Tongue (tissue), 3 donors: ENCODE measurements at places on chromosomes 1 and 21.

GRCh38 chr1:197692965-197693364 is 82.3 kb downstream of the DENND1B start:
- no peak for DNase-seq

DNA sequence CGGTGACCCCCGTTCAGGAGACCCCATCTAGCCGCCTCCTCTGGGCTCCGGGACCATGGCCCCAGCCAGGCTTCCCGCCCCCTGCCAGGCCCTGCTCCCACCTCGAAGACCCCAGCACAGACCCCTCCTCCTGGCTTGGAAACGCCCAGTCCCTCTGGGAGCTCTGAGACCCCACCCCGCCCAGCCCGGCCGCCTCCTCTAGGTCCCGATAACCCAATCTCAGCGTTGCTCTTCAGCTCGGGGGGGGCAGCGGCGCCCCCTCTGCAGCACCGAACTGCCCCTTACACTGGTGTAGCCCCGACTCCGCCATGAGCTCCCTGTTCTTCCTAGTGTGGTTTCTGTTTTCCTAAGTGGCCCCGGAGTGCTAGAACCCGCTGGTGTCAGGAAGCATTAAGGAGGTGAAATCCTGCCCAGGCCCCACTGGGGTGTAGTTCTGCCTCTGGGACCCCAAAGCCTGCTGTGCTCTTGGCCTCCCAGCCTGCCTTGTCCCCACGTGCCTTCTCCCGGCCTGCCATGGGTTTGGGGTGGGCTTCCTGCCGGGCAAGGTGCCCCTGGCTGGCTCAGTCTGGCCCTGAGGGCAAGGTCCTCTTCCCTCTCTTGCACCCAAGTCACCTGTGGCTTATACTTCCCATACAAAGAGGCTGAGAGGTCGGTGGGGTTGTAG is 10.7 kb upstream of the MMEL1 start:
- no peak for DNase-seq

DNA sequence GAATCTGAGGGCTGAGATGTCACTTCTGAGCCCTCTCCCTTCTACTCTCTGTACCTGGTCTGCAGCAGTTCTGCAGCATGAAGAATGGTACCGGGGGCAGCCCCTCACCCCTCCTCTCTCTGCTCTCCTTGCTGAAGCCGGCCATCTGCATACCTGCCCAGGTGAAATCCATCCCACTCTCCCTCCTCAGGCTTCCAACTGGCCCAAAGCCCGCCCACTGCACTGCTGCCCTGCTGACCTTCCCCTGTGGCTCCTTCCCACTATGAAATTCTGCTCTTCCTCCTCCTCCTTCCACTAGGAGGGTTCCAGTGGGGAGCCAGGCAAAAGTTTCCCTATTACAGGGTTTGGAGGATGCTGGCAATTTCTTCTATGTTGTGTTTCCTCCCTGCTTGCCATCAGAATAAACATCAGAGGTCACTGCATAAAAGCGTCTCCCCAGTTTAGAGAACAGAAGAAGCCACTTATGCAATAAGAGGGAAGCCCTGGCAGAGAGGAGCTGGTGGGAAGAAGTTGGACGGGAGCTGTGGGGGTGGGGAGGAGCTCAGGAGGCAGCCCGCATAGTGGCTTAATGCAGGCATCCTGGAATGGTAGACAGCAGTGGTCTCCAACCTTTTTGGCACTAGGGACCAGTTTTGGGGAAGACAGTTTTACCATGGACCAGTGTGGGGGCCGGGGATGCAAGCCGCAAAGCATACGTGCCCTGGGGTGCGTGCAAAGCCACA is 30.3 kb downstream of the TMCO4 start:
- DNase-seq: no peak

GRCh38 chr1:78825561-78825960 is 175.9 kb downstream of the IFI44 start:
- no peak for DNase-seq

GRCh38 chr1:90387805-90388204 is 329.3 kb downstream of the BARHL2 start:
- DNase-seq: peak; percentile 36

GRCh38 chr1:213541641-213542040 is 446.1 kb upstream of the PROX1 start:
- no peak for DNase-seq

- no peak for DNase-seq
Observed at GRCh38 chr1:111571239-111571638, 48.4 kb upstream of the RAP1A start.

DNA sequence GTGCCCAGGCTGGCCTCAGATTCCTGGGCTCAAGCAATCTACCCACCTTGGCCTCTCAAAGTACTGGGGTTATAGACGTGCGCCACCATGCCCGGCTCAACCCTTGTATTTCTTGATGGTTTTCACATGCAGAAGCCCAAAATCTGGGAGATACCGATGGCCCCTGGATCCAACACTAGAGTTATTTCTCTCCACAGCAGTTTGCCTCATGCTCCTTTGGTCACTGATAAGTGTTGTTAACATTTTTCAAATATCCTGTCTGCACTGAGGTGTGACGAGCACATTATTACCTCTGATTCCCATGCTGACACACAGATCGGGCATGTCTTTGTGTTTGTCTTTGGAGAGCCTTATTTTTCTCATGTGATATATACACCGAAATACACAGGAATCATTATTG is 107.0 kb downstream of the KIF26B start:
- no peak for DNase-seq

GRCh38 chr1:78143152-78143551 is 97.4 kb downstream of the GIPC2 start:
- no peak for DNase-seq

GRCh38 chr1:178536844-178537371 is 24.0 kb downstream of the TEX35 start:
- peak; percentile 86 for DNase-seq

DNA sequence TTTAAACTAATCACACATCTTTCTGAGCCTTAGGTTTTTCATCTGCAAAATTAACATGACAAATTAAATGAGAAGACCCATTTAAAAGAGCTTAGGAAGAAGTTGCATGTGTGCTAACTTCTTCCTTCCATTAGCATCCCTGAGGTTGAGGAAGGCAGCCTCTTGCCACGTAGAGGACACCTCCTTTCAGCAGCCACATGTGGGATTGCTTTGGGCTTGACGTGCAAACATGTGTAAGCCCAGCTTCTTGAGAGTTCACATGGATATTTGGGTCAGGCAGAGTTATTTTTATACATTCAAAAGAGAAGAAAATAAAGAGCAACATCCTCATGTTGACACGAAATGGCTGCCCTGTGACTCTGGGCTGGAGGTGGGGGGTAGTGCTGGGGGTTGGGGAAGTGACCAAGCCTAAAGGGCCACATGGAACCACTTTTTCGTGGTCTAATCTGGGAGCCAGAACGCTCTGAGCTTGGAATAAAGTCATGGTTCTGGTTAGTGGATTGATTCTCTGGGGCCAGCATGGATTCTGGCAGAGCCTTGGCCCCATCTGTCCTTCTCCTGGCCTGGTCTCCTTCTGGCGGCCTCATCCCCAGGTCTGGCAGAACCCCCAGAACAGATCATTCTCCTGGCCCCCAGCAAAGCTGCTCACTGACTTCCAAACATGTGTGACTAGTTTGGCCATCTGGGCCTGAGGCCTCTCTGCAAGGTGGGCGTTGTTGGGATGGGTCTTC is 137.1 kb upstream of the USP24 start:
- peak; percentile 81 for DNase-seq

DNA sequence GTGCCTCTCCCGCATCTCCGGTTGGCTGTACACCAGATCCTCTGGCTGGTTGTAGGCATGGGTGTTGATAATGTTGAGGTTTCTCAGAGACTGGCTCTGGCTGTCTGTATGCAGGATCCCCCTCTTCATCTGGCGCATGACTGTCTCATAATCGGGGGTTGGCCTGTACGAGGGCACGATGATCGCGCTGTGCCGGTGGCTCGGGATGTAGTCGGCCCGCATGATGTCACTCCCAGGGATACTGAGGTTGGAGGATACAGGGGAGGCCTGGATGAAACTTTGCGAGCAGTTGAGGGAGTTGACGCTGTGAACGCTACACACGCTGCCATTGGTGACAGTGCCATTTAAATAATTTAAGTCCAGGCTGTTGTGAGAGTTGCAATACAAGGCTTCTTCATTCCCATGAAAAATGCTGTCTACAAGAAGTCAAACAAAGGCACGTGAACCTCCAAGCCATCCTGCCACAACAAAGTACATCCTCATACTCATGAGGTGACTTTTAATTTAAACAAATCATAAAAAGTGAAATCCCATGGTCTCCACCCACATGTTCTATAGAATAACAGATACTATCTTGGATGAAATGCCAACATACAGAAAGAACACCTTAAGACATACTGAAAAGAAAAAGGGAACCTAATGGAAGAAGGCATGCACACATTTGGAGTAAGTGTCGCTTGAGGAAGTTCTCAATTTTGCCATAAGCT is 103.6 kb downstream of the SMYD2 start:
- DNase-seq: no peak

- DNase-seq: no peak
Observed at GRCh38 chr1:31572323-31573104, 3.8 kb upstream of the TINAGL1 start.

GRCh38 chr1:234942879-234943506 is 185.6 kb downstream of the TOMM20 start:
- no peak for DNase-seq

DNA sequence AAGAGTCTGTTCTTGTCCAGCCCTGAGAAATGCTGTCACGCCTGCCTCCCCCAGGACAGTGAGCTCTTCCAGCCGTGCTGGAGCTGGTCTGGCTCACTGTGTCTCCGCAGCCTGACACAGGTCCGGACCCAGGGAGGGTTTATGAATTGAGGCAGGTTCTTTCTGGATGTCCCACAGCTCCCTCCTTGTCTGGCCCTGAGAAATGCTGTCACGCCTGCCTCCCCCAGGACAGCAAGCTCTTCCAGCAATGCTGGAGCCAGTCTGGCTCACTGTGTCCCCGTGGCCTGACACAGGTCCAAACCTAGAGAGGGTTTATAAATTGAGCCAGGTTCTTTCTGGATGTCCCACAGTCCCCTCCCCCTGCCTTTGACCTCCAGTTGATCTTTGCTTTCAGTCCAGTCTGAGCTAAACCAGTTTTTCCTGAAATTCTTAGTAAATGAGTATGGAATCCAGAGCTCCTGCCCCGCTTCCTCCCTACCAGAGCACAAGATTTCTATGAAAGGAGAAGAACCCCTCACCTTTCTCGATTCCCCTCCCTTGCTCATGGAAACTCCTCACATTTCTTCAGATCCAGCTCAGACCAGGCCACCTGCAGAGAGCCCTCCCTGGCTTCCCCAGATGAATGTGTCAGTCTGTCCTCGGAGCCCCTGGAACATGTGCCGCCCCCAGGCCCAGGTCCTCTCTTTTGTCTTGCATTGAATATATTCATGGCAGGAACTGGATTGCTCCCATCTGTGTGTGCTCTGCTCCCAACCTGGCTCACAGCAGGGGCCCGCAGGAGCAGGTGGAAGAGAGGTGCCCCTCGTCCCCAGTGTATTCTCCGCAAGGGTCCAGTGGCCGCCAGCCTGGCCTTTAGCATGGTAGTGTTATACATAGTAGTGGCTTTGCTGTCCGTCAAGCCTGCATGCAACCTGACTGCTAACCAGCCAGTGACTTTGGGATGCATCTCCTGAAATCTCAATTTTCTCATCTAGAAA is 116.3 kb downstream of the EPHB2 start:
- peak; percentile 74 for DNase-seq

DNA sequence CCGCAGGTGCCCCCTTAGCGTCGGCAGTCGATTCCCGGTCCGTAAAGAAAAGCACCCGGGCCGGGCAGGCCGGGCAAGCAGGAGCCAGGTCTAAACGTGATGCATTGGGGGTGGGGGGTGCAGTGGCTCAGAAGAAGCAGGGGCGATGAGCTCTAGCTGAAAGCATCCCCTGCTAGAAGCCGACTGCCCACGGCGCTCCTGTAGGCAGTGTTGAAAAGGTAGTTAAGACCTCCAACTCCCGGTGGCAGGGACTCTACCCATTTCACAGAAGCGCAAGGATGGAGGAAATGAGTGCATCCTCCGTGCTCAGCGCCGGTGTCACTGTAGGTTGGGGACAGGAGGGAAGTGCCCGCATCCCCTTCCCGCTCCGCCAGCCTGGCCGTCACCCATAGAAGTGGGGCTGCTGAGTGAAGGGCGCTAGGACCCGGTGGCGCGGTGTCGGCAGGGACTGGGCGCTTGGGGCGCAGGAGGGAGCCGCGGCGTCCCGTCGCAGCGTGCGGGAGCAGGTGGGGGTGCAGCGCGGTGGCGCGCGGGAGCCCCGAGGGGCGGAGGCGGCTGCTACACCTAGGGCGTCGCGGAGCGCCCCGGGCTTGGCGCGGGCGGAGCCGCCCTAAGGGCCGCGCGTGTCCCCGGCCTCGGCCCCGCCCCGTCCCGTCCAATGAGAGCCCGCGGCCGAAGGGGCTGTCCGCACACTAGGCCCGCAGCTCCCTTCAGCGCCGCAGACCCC is at the start of gene WNT2B:
Gene WNT2B (plus strand): TSS at position 688 of the 727 bp plus-strand sequence. CDS start 298 bp downstream, outside the sequence.
- DNase-seq: no peak

- DNase-seq: peak; percentile 72
Observed at GRCh38 chr1:20732071-20732587, 374 bp downstream of the SH2D5 start.

GRCh38 chr1:20980051-20980450 is 192.9 kb upstream of the HP1BP3 start:
- no peak for DNase-seq

- no peak for DNase-seq
Observed at GRCh38 chr21:35249636-35250035, 200.5 kb upstream of the RUNX1 start.

- no peak for DNase-seq
Observed at GRCh38 chr1:67100833-67101232, 33.9 kb downstream of the C1orf141 start.

- DNase-seq: peak; percentile 89
Observed at GRCh38 chr1:222310836-222311235, 237.1 kb downstream of the HHIPL2 start.

- DNase-seq: no peak
Observed at GRCh38 chr1:155175281-155175926, 1.8 kb downstream of the TRIM46 start.

DNA sequence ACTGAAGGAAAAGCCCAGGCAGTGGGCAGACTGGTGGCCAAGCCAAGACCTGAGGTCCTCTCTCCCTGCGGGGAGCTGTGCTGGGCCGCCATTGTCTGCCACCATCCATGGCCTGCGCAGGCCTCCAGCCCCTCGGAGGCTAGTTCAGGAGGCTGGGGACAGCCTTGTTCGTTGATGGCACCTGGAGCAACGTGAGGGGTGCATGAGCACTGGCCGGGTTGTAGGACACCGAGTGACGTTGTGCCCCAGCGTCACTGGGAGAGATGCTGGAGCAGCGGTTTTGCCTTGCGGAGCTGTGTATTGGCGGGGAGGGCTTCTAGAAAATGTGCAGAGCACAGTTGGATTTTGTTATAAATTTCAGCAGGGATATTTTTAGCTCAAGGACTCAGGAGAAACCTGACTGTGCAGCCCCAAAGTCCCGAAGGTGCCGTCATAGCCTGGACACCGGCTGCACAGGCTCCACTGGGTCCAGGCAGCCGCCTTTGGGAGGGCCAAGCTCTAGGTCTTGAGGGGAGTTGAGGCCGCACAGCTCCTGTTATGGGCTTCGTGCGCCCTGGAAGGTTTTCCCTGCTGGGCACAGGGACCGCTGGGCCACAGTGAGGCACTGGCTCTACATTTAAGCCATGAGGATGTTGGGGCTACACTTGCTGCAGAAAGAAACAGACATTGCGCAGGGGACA is 48.2 kb upstream of the ADARB1 start:
- DNase-seq: no peak

- no peak for DNase-seq
Observed at GRCh38 chr1:216929870-216930582, 206.8 kb upstream of the ESRRG start.

GRCh38 chr1:13965770-13966398 is 265.9 kb downstream of the PRDM2 start:
- DNase-seq: peak; percentile 94

- DNase-seq: no peak
Observed at GRCh38 chr1:3050603-3051002, 18.4 kb upstream of the PRDM16 start.

- DNase-seq: peak; percentile 24
Observed at GRCh38 chr1:205041998-205042910, 758 bp upstream of the CNTN2 start.
